CD4-positive, alpha-beta T cell (primary cell): ENCODE measurements at places on chromosomes 4 and X. TPM values are rescaled to one million over a fixed set of nuclear protein-coding genes. Genes with fewer than 3 reads are reported as not detected.
A peak's percentile ranks its signal among the peaks of the same experiment; 100 is the strongest.

Gene DMD
- 0.47 TPM for total RNA-seq

- DNase-seq = no peak
Measured at GRCh38 chr4:40240040-40240653, 43.3 kb downstream of the RHOH start.

- peak; percentile 12 for DNase-seq
Measured at GRCh38 chrX:20374900-20375438, 108.3 kb upstream of the RPS6KA3 start.

Gene COX7B2
- total RNA-seq = not detected

DNA sequence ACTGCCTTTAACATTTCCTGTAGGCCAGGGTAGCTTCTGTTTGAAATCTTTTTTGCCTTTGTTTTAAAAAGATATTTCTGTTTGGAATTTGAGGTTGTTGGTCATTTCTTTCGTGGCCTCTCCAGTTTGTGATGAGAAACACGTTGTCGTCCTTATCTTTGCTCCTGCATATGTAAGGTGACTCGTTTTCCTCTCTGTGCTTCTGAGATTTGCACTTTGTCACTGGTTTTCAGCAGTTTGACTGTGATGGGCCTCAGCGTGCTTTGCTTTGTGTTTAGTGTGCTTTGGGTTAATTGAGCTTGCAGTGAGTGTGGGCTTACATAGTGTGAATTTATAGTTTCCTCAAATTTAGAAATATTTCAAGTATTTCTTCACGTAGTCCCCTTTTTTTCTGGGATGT lies 81.5 kb downstream of the FAM193A start:
- no peak for DNase-seq

- no peak for DNase-seq
Measured at GRCh38 chr4:41611124-41611838, 73.3 kb downstream of the LIMCH1 start.

Gene VCX2
- total RNA-seq = not detected

- DNase-seq = no peak
Measured at GRCh38 chrX:9825129-9825790, 39.0 kb downstream of the SHROOM2 start.

DNA sequence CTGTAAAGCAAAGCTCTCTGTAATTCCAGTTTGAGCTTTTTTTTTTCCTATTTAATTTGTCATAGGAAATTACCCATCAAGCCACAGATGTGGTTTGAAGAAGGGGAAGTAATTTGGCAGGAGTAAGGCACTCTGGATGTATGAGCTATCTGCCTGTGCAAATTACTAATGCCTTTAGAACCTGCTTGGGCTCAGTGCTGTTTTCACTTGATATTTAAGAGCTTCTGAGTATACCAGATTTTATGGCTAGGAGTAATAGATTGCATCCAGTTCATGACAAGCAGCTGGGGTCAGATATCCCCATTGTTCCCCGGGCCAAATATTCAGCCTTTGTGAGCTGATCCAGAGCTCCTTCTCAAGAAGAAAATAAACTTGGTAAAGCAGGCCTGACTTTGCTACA lies 89.1 kb downstream of the DCAF8L2 start:
- no peak for DNase-seq

DNA sequence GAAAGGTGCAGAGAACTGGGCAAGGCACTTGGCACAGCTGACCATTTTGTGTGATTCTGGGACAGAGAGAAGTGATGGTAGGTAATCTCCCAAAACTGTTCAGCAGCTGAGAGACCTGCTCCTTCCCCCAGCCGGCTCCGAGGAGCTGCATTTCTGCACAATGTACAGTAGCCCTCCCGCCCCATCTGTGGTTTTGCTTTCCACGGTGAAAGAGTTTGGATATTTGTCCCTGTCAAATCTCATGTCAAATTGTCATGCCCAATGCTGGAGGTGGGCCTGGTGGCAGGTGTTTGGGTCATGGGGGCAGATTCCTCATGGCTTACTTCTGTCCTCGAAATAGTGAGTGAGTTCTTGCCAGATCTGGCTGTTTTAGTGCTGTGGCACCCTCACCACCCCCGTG lies 90.5 kb upstream of the CD99 start:
- DNase-seq = no peak

Gene GSX2
- not detected for total RNA-seq

DNA sequence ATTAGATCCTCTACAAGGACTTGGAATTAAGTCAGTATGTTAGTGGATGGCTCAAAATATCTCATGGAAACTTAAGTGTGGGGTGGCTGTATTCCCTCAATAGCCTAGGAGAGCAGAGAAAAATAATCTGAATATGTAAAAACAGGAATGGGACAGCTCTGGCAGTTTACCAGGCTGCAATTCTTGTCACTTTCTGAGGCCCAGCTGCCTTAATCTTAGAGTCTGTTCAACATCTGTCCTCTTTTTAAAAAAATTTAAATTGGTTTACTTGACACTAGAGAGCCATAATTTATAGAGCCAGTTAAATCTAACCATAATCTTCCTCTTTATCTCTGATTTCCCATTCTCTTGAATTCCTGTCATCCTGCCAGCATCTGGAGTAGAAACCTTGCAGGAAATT lies 109.2 kb upstream of the CXCL13 start:
- no peak for DNase-seq

GRCh38 chr4:24032371-24032989 lies 142.6 kb upstream of the PPARGC1A start:
- DNase-seq = no peak

DNA sequence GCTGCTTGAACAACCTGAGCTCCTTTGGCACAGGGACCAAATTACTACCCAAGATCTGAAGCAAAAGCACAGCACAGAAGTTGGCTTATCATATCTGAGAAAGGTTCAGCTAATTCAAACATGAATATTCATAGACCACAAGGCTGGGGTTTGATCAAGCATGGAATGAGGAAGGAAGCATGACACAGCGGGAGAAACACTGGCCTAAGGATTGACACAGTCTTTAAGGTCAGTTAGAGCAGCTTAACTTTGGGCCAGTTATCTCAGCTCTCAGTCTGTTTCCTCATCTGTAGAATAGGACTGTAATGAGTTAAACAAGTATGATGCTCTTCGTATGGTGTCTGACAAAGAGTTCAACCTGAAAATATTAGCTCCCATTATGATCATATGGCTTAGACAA lies 88.5 kb upstream of the CBR4 start:
- DNase-seq = no peak

- no peak for DNase-seq
Measured at GRCh38 chrX:54785901-54786300, 12.2 kb downstream of the ITIH6 start.

Gene AKAP14
- total RNA-seq = not detected

Gene SLC49A3
- 0.91 TPM for total RNA-seq

- no peak for DNase-seq
Measured at GRCh38 chr4:144300616-144301015, 160.1 kb upstream of the GYPA start.

DNA sequence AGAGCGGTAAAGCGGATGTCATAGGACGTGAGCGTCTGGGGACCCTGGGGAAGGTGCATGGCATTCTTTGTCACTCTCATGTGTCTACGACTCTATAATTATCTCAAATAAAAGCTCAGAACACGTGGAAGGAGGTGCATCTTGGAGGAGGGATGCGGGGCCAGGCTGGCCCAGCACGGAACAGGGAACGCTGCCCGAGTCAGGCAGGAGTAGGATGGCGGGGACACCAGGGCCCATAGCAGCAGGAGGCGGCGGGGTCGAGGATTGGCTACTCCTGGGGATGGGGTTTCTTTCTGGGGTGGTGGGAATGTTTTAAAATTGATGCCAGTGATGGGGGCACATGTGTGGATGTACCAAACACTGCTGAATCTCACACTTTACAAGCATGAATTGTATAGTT lies 5.4 kb upstream of the HTRA3 start:
- no peak for DNase-seq

- no peak for DNase-seq
Measured at GRCh38 chrX:24292353-24292752, 21.5 kb downstream of the SUPT20HL2 start.

- no peak for DNase-seq
Measured at GRCh38 chrX:38313190-38313589, 14.1 kb downstream of the RPGR start.

- DNase-seq = no peak
Measured at GRCh38 chr4:19309378-19309777, 942.3 kb upstream of the SLIT2 start.

DNA sequence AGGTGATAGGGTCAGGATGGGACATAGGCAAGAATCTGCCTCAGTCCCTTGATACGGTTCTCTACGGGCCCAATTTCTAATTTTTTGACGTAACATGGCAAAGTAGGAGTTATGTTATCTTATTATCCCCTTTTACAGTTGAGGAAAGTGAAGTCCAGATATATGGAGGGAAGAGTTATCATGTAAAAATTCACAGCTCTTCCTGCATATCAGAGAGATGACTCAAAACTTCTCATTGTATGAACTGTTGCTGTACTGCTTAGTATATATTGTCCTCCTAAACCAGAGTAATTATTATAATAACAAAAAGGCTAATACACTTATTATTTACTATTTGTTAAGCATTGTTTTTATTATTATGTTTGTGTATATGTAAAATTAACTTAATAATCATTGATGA lies 260.5 kb upstream of the IGFBP7 start:
- no peak for DNase-seq

- no peak for DNase-seq
Measured at GRCh38 chr4:140732780-140733179, 23.4 kb downstream of the TBC1D9 start.

DNA sequence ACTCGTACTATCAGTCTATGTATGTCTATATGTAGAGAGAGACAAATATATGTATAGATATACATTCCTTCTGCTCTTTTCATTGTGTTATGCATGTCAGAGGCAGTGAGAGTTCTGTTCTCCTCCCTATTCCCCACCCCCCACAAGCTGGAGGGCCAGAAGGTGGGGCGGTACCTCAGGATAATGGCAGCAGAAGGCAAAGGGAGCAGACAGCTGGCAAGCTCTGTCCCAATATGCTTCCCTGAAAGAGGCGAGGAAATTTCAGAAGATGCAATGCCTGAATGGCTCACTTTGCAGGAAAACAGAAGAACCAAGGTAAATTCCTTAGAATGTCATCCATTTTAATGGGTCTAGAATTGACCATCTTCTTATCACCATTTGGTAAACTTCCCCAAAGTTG lies 114.4 kb downstream of the NAA11 start:
- no peak for DNase-seq

Gene SMARCAD1
- 10.7 TPM for total RNA-seq

GRCh38 chr4:119526786-119527550 lies 101.6 kb downstream of the PDE5A start:
- no peak for DNase-seq

Gene SLC4A4
- 0.08 TPM for total RNA-seq

DNA sequence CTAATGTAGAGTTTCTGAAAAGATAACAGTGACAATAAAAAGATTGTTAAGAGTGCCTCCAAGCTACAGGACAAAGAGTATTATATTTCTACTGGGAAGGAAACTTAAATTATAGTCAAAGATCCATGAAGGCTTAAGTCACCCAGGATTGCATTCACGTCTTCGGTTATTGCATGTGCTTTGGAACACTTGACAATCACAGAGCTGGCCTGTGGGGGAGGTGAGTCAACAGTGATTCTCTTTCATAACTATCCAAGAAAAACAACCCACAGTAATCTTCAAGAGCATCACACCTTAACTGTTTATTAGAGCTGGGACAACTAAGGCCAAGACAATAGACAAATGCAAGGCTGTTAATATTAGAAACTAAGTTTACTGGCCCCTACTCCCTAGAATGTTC lies 40.3 kb downstream of the PDGFC start:
- no peak for DNase-seq

DNA sequence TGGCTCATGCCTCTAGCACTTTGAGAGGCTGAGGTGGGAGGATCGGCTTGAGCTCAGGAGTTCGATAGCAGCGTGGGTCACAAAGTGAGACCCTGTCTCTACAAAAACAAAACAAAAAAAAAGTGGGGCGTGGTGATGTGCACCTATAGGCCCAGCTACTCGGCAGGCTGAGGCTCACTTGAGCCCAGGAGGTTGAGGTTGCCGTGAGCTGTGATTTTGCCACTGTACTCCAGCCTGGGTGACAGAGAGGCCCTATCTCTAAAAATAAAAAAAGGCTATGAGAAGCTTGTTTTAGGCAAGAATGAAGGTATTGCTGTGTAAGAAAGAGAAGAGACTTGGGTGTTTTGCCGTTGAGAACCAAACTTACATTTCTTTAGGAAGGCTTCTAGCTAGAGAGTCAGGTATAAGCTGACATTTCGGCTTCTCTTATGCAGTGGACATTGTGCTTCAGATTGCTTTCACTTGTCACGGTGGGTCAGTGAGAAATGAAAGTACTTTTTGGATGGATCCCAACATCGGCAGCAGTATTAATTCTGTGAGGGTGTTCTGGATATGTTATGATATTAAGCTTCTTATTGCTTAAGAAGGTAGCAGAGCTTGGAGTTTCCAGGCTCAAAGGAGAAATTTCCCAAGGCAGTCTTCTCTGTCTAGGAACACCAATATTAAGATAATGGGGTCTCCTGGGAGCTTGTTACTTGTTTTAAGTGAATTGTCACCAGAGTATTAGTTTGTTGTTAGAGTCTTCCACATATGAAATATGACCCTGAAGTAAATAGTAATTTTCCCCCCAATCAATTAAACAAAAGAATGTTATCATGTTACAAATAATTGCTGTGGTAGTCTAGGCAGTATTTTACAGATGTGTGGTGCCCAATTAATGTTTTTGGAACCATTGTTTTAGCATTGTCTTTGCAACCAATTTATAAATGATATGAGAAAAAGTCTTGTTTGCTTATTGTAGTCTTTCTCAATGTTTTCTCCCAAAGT lies 17.6 kb downstream of the TMEM131L start:
- DNase-seq = no peak

DNA sequence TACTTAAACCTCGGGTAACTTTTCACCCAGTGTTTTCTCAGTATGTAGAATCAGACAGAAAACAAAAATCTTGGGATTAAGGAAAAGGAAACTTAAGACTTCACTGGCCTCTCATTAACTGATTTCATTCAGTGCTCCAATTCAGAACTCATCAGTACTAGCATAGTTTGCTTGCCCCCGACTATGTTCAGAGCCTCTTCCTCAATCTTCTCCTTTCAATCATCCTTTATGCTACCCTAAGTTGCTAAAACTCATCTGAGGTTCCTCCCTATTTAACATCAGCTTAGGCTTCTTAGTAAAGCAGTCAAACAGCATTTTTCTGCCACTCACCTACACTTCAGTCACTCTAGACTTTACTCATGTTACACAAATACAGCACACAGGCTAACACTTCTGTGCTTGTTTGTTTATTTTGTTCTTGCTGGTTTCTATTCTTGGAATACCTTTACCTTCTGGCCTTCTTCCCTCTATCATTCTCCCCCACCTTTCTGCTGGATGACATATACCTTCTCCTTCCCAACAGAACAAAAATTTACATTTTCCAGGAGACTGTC lies 163.0 kb upstream of the TLL1 start:
- no peak for DNase-seq

Gene XK
- total RNA-seq = not detected

Gene GLRA3
- not detected for total RNA-seq

Gene FAT4
- not detected for total RNA-seq

GRCh38 chrX:75546724-75547511 lies 24.1 kb upstream of the ZDHHC15 start:
- DNase-seq = no peak

Gene CYSLTR1
- total RNA-seq = 7.4 TPM

Gene DMRTC1B
- total RNA-seq = 2.0 TPM
